ENCODE measurements at places on chromosomes 7 and 10.
A peak's percentile ranks its signal among the peaks of the same experiment; 100 is the strongest.

- DNase-seq, result peak; percentile 85
Observed at GRCh38 chr10:3482200-3482993, 302.6 kb downstream of the KLF6 start.

GRCh38 chr7:64993901-64994300 is 3.1 kb upstream of the ZNF117 start:
- no peak for DNase-seq

DNA sequence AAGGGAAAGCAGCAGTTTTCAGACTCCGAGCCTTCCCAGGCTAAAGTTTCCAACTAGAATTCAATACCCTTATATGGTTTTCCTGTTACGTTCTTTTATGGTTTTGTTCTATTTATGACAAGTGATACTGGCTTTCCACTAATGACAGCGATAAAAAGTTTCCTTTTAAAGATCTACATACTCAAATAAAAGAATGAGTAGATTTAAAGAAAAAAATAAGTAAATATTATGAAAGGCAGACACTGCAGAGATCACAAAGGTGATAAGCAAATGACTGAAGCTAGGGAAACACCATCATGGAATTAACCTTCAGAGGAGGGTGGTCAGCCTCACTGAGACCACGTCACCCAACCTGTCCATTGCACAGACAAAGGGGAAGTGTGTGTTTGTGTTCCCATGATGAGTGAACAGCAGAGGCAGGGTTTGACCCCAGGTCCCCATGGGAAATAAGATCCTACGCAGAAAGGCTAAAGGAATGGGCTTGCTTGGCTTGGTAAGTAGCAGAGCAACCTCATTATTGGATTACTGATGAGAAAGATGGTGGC is 4.0 kb downstream of the VSIR start:
- DNase-seq, result no peak

GRCh38 chr7:42494736-42495135 is 257.7 kb upstream of the GLI3 start:
- DNase-seq, result no peak

GRCh38 chr10:133453516-133454203 is at the start of gene SCART1:
TSS of gene SCART1 (plus strand) at chr10:133453945. CDS start at chr10:133453998, 53 bp downstream.
- DNase-seq, result peak; percentile 76

- DNase-seq, result no peak
Observed at GRCh38 chr7:84157171-84157570, 37.4 kb downstream of the SEMA3A start.

DNA sequence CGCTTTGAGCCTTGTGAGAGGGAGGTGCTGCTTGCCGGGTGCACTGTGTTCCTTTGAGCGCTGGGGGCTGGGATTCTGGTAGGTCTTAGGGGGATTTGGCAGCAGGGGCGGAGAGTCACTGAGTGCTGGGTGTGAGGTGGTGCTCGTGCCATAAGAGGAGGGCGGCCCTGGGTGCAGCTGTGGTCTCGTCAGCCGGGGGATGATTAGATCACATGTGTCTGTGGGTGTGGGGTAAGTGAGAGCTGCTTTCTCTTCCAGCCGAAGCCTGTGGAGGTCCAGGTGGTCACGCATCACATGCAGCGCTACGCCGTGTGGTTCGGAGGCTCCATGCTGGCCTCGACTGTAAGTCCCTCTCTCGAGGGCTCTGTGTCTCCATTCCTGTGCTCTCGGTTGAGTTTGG is 93.7 kb downstream of the ACTR3B start:
- DNase-seq, result no peak

DNA sequence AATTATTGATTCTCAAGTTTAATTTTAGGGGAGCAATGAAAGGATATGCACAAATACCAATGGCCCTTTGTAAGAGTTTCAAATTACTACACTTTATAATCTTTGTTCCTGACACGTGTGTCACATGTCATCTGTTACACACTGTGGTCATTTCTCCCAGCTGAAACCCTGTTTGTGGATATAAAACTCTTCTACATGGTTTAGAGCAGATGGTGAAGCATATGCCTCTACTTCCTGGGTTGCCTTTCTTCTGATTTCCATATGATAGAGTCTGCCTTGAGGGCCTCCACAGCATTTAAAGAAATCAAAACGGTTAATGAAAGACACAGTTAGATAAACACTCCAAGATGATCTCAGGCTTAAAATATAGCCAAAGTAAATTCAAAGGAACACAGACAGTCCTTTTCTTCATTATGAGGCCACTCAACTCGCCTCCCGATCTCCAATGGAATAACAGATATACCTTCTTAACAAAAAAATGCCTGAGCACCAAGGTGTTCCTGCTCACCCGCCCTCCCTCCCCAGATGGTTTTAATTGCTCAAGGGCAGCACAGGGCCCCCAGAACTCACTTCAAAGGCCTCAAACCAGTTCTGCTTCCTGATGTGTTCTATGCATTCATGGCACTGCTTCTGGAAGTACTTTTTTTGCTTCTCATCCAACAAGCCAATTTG is 75.0 kb downstream of the CPVL start:
- DNase-seq, result no peak

- no peak for DNase-seq
Observed at GRCh38 chr10:85826377-85826776, 540.2 kb downstream of the GRID1 start.

DNA sequence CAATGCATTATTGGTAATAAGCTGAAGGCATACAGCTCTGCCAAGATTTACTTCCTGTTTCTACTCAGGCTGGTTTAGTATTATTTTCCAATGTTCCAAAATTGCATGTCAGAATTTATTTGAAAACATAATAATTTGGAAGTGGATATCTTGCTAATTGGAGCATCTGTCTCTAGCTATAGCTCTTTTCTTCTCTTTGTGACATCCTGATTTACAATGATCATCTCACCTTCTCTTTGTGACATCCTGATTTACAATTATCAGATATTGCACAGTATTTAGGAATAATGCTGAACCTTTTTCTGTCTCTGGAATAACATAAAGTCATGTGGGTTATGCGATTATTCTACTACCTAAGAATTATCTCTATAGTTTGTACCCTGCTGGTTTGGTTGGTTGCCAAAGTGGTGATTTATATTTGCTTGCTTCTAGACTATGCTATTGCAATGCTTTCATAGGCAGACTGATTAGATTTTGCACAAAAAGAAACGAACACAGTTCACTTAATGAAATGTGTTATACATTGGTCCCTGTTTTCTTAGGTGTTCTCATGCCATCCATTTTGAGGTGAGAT is 44.3 kb upstream of the CABCOCO1 start:
- DNase-seq, result no peak

DNA sequence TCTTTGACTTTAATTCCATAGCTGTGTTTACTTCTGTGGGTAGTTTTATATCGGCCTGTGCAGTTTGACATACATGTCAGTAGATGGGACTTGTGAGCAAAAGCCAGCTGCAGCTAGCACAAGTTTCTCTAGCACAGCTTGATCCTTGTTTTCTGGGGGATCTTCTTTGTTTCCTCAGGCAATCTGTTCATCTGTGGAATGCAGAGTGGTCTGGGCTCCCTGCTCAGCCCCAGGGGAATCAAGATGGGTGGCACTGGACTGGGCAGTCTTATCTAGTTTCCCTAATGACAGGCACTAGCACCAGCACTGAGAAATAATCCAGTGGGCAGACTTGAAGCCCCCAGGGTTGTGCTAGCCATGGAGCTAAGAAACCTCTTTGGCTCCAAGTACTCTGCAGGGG is 40.8 kb downstream of the CYP2C19 start:
- no peak for DNase-seq

DNA sequence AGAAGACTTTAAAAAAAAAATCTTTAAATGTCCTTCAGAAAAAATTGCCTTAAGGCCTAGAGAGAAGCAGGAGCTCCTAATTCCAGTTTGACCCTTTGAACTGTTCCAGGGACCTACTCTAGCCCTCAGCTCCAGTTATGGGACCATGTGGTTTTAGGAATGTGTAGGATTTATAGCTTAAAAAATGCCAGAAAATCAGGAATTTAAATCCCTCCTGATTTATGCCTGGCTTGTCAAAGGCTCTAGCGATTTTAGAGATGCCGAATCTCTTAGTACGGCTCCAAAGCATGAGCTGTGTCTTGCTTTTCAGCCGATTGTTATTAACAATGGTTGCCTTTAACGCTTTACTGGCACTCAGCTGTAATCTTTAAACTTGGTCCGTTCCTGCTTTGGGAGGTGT is 130.6 kb upstream of the NPVF start:
- DNase-seq, result peak; percentile 25

DNA sequence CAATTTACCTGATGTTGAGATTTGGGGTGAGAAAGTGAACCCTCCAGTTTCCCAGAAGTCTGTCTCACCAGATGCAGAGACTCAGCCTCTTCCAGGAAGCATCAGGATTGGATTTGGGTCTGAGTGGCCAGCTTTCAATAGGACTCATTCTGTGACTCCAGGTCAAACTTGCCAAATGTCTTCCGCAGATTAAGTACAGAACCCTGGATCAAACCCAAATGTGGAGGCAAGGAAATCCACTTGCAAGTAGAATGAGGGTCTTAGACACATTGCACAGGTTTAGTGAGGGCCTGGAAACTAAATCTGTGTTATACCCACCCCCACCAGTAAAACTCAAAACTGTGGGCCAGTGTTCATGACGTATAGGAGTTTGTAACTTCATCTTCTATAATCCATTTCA is 372.2 kb upstream of the MGMT start:
- DNase-seq, result no peak

DNA sequence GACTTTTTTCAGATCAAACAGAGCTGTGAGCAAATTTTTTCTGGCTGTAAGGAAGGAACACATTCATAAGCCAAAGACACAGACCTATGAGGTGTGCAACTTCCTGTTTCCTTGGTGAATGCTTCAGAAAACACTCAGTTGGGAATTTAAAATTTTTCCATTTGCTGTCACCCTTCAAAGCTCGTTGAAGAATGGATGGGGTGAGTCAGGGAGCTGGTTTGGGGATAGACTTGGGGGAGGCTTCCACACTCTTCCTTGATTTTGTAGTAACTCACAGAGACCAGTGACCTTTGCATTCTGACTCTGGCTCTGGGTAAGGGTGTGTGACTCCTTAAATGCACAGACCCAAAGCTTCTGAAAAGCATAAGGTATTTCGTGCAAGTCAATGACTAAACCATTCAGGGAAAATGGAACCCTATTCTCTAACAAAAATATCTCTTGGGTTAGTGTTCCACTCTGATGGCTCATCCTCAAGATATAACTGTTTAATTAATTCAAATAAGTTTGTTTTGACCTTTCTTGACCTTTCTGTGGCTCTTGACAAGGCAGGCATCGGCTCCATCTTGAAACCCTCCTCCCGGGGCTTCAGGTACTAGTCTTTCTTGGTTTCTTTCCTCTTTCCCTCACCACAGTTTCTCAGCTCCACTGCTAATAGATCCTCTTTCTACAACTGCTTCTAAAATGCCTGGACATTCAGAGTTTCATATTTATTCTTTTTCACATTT is 227.8 kb upstream of the INHBA start:
- DNase-seq, result no peak

DNA sequence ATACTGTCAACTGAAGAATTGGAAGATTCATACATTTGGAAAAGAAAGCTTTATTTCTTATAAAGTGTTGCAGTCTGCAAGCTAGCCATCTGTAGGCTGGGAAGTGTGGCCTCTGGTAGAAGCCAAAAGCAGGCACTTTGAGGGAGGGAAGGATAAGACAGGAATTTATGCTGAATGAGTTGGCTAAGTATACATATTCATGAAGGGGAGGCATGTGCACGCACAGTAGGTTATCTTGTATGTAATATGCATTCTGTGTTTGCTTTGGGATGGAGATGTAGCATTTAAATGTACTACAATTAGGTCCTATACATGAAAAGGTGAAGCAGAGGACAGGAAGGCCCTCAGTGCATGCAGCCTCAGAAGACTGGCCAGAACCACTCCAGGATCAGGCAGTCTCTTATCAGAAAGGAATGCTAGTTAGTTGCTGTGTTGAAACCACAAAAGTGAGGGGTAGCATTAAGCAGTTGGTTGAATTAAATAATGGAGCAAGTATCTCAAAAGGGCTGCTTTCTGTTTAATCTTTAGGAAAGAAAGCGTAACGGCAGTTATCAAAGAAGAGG is 40.9 kb downstream of the MYO3A start:
- no peak for DNase-seq

DNA sequence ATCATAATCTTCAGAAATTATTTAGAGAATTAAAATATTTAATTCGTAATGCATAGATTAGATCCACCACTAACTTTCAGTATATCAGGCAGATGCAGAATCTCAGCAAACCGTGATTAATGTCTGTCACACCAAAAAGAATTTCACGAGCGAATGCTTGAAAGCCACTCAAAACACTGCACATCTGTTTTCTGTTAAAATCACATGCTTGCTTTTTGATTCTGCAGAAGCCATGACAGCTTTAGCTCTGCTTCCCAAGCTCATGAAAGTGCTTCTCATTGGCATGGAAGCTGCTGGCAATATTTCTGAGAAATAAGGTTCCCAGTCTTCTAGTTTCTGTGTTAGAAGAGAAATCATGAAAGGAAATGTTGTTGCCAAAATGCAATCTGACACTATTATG is 837.8 kb upstream of the LRRN3 start:
- no peak for DNase-seq

DNA sequence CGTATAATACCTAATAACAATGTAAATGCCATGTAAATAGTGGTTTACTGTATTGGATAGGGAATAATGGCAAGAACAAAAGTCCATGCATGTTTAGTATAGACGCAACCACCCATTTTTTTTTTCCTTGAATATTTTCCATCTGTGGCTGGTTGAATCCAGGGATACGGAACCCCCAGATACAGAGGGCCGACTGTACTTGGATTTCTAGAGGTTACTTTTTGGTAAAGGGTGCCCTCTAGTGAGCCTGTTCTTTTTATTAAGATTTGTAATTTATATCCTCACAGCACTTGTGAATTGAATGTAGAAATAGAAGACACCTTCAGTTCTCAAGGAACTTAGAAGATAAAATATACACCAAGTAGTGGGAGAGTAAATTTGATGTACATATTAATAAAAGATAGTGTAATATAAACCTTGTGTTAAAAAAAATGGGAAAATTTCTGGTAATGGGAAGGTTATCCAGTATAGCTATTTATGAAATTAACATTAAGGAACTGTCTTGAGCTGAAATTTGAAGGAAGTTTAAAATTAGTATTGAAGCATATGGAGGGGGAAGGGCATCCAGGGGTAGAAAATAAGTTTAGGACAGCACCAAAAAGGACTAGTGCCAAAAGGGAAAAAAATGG is 32.0 kb downstream of the EXOC6 start:
- peak; percentile 30 for DNase-seq

DNA sequence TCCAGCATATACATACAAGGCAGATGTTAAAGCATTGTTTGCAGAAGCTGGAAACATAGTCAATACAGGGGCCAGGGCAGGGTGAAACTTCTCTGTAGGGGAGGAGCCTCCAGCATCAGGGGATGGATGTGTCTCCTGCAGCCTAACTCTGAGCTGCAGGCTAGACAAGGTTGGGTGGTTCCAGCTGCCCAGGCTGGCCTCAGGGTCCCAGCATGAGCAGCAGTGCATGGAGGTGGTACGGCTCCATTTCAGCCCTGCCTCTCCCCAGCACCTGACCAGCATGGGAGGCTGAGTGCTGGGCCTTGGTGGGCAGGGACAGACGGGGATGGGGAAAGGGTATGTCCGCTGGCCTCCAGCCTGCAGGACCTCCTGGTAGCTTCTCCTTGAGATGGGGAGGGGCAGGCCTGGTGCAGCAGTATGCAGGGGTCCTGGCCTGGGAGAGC is 7.4 kb upstream of the TBRG4 start:
- DNase-seq, result no peak

All from NCI-H1436 (cell line).